CD4-positive, alpha-beta T cell treated with Interferon alpha-2 for 1 hour (primary cell): ENCODE measurements at places on chromosomes 3 and 15.

DNA sequence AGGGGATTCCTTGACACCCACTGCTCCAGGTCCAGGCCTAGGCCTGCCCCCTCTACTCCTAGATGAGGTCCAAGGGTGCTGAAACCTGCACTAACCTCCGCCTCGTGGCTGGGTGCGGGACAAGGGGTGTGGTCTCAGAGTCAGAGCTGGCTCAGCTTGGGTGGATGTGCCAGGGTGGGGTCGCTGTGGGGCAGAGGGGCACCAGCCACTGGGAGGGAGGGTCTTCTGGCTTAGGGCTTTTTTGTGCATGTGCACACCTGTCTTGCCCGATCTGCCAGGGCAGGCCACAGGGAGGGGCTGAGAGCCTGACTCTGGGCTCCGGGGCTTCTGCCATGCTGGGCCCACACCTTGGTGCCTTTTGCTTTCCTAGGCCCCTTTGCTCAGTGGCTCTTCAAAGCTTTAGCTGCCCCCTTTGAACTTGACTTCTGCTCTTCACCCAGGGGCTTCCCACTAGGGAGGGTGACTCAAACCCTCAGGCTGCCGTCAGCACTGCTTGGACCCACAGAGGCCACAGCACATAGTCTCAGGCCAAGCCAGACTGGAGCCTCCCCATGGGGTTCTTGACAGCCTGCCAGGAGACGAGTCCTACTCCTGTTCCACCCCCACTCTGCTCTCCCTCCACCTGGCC is 73.0 kb downstream of the KLF13 start:
- DNase-seq = no peak

- DNase-seq = no peak
Observed at GRCh38 chr3:176969506-176969905, 227.8 kb downstream of the TBL1XR1 start.

GRCh38 chr3:179071027-179071322 is 634 bp downstream of the ZMAT3 start:
- no peak for DNase-seq

GRCh38 chr3:187880851-187881250 is 135.6 kb upstream of the BCL6 start:
- DNase-seq = no peak

- no peak for DNase-seq
Observed at GRCh38 chr3:140501061-140501769, 176.6 kb upstream of the TRIM42 start.

DNA sequence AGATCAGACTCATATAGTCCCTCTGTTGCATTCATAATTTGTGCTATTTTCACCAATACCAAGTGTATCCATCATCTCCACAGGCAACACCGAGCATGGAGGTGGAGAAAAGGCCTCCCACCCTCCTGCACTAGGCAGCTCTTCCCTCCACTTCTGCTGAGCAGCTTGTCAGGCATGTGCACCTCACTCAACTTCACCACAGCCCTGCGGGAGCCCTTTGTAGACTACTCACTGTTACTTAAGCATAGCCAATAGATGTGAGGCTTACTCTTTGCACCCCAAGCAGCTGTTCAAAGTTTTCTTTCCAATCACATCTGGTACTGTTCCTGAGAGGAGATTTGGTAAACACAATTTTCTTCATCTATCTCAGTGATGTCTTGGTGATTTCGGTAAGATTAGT is 16.9 kb upstream of the GUCA1C start:
- DNase-seq = no peak

DNA sequence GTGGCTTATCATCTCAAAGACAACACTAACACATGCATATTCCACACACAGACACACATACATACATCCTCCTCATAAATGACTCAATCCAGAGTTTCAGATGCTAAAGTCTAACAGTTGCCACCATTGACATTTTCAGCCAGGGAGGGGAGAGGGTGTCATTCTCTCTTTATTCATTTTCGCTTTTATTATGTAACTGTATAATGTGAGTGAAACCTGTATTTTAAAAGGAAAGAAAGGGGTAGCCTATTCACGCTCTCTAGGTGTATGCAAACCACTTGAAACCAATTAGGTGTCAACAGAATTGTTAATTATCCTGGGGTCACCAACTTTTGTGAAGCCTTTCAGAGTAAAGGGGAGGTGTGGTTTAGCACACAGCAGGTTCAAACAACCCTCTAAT is 1282.9 kb downstream of the ROBO2 start:
- no peak for DNase-seq

DNA sequence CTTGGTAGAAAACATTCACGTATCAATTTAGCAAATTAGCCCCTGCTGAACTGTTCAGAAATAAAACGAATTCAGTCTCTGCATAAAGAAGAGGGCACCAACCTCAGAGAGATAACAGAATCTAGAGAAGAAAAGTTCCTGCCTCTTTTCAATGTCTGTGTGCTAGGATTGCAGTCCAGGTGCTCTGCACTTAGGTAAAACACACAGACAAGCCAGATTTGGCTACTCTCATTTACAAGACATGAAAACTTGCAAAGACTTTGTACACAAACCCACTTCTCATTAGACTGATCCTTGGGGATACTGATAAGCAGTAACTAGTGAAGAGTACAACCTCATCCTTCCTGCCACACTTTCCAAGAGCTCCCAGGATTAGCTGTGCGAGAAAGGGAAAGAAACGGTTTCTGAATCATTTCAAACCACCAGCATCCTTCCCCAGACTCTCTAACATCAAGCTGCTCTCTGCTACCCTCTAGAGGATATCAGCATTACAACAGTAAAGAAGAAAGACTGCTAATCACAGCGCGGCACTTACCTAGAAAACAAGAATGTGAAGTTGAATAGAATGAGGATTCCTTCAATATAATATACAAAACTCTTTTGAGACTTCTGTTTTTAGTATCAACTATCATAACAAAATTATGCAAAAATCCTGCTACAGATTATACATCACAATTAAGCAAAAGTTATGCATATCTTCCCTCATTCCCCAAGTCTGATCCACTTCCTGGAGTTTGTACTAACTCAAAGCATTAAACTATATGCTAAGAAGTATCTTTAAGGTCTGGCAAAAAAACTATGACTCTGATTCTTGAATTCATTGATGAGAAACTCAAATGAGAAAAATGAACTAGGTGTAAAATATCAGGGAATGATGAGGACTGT is 306.4 kb downstream of the MAGI1 start:
- peak; percentile 40 for DNase-seq

GRCh38 chr3:39638301-39638700 is 170.8 kb downstream of the MOBP start:
- DNase-seq = no peak

DNA sequence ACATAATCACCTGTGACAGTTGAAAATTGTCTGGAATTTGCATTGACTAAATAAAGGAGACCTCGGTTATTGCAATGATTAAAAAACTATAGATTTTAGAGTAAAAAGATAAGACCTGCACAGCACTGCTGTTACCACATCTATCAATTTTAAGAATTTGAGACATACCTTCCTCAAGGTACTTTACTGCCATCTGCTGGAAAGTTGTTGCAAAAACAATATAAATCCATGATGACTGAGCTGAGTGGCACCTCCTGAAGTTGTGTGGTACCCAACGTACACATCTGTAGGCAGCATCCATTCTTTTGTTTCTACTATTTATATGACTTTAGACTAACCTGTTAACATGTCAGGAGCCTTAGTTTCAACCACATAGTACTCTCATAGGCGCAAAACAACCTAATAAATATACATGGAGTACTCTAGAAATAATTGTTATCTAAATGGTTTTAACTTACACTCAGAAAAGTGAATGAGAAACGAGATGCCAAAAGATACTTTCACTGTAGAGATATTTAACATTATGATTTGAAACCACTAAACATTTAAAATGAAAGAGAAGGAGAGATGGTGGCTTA is 106.7 kb downstream of the GHSR start:
- peak; percentile 76 for DNase-seq

- DNase-seq = no peak
Observed at GRCh38 chr15:48001393-48002039, 119.3 kb upstream of the SLC24A5 start.

- no peak for DNase-seq
Observed at GRCh38 chr3:104825116-104825515, 541.6 kb upstream of the ALCAM start.

- no peak for DNase-seq
Observed at GRCh38 chr3:169286214-169286613, 377.3 kb downstream of the MECOM start.

DNA sequence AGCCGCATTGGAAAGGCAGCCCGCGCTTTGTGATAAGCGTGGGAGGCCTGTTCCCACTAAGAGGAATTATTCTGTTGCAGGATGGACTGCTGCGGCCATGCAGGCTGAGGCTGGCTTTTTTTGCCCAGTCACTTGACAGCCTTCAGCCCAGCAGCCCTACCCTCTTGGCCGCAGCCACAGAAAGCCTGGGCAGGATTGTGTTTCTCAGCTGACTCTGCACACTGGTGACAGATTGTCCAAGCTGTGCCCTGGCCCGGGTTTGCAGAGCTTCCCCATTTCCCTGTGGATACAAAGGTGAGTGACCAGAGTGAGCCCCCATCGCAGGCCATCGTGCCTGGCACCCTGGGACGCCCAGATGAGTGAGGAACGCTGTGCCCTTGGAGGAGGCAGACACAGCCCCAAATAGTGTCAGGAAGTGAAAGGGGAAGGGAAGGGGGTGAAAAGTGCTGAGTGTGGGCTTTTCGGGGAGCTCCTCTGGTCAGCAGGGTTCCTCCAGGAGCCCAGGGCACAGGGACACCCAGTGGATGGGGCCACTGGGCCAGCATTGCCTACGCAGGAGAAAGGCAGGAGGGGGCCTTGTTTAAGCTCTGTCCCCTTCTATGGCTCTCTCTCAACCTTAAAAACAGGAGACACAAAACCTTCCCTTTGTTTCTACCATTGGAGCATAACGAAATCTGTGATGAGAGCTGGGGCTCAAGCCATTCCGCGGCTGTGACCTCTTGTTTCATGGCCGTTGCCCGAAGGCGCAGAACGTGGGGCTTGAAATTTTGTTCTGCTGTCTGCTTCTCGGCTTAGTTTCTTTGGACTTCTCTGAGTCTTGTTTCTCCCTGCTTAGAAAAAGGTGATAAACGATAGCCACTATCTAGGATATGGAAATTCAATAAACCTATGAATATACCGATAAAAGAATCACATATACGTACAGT is 91.5 kb upstream of the MEF2A start:
- no peak for DNase-seq

- no peak for DNase-seq
Observed at GRCh38 chr3:181913254-181913653, 201.5 kb downstream of the SOX2 start.

- no peak for DNase-seq
Observed at GRCh38 chr3:23938688-23939087, 6.4 kb upstream of the NR1D2 start.

DNA sequence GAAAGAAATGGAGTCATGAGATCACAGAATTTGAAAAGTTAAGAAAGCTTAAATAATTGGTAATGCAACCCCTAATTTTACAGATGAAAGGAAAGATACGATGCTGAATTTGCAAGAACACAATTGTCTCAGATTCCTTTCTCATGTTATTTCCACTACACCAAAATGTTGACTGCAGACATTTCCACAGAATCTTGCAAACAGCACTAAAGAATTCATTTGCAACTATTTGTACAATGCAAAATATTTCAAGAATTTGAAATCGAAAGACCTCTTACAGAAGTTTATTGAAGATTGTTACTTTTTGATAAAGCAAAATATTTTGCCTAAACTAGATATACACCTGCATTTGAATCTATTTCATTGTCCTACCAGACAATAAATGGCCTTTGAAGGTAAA is 194.1 kb upstream of the KCNMB2 start:
- no peak for DNase-seq

DNA sequence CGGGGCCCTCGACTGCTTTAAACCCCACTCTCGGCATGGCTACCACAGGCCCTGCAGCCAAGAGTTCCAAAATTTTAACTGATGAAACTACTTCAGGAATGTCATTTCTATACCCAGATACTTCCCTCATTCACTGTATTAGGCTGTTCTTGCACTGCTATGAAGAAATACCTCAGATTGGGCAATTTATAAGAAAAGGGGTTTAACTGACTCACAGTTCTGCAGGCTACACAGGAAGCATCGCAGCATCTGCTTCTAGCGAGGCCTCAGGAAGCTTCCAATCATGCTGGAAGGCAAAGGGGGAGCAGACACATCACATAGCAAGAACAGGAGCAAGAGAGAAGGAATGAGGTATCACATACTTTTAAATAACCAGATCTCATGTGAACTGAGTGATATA is 21.6 kb upstream of the ALCAM start:
- DNase-seq = no peak

DNA sequence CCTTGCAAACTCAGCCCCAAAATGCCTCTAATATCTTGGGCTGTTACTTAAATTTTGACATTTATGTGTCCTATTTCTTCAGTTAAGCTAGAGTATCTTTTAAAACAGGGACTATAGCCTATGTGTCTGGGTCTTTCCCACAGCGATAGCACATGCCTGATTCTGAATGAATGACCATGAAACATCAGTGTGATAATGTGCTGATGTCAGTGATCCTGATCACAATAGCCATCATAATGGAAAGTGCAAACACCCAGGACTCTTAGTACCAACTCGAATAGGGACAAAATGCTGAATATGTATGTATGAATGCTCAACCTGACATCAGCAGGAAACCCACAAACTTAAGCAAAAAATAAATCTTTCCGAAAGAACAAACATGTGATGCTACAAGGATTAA is 537.4 kb downstream of the IGSF11 start:
- no peak for DNase-seq

DNA sequence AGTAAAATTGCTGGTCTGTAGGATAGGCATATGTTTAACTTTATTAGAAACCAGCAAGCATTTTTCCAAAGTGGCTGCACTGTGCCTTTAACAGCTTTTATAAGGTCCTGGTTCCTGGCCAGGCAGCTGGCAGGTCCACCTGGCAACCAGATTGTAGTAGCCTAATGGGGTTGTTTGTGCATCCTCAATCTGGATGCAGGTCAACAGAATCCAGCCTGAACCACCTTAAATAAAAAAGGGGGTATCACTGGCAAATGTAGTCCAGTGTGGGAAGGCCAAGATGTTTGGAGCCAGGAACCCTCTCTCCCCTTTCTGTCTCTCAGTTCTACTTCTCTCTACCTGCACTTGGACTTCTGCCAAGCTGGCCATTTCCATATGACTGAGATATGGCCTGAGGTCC is 200.3 kb downstream of the ZNF621 start:
- no peak for DNase-seq

- DNase-seq = no peak
Observed at GRCh38 chr15:44616974-44617373, 46.5 kb downstream of the SPG11 start.

DNA sequence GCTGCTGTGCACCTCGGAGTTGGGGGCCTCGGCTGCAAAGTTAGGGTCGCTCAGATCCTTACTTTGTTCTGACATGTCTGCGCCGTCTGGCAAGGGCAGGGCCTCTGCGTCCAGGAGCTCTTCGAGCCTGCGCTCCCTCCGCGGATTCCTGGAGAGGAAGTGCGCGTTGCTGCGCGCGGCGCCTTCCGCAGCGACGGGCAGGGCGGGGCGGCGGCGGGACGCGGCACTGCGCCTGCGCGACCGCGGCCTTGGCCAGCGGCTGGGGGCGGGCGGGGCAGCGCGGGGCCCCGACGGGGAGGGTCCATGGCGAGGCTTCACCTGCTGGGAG is at the start of gene NDN:
Gene NDN, minus strand, starts transcription at position 163 of the 328 bp plus-strand sequence. Its CDS starts 88 bp downstream, at position 75.
- no peak for DNase-seq
